Stimulated activated CD4-positive, alpha-beta T cell treated with anti-CD3 and anti-CD28 coated beads, Interleukin-1b, Interleukin-23, amount 100 ng/mL, for 4 hours (primary cell): ENCODE measurements at places on chromosomes 16 and 17.

DNA sequence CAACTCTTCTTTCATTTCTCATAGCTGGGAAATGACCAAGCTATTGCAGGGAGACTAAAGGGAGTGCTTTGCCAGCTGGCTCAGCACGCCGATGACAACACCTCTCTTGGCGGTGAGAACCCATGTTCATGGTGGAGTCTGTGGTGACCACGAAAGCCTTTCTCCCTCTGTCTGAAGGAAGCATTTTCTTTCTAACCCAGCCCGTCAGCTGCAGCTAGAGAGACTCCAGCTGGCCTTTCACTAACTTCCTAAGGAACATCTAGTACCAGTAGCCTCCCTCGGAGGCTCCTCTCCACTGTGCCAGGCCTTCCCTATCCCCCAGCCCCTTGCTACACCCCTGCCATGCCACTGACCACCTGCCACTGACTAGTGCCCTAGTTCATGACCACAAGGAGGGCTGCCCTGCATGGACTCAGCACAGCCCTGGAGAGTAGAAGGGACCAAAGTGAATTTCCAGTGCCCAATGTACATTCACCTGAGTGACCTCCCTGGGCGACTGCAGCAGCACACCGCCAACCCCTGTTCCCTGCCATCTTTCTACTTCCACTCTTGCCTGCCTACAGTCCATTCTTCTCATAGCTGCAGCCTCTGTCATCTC lies 81.3 kb downstream of the CBLN1 start:
- DNase-seq = no peak

DNA sequence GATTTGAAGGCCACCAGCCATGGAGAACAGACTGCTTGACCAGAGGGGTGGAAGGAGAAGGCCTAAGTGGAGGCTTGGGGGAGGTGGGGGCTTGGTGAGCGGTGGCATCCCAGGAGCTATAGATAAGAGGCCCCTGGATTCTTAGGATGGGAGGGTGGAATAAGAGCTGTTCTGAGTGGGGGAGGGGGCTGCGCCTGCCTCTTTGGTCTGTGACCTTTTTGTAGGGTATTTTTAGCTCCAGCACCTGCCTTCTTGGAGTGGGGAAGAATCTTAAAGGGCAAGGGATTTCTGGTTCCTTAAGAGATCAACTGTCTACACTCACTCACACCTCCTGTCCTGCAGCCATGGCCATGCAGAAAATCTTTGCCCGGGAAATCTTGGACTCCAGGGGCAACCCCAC lies 567 bp downstream of the ENO3 start:
- DNase-seq = no peak

DNA sequence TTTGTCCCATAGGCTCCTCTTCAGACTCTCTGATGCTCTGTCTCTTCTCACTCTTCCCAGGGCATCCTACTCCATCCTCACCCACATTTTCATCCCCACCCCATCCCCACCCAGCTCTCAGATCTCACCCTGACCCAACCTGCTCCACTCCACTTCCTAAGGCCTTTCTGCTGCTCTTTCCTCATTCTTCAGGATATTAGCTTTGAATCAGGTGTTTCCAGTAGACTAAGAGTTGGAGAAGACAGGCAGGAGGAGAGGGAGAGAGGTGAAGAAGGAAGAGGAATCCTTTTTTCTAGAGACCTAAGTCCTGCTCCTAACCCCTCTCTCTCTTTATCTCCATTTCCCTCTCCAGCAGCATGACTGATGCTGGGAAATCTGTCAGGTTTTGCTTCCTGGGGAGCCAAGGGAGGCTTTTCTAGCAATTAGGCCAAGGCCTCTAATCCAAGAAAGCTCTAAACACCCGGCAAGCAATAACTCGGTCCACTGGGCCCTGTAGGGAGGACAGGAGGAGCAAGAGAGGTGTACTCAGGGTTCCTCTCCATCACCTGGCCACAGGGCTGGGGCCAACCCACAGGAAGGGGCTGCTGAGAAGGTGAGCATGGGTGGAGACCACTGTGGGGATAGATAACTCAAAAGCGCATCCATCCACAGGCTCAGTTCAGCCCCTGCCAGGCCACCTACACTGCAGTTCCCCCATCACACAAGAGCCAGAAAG lies 133.3 kb downstream of the TMEM132E start:
- DNase-seq = no peak

DNA sequence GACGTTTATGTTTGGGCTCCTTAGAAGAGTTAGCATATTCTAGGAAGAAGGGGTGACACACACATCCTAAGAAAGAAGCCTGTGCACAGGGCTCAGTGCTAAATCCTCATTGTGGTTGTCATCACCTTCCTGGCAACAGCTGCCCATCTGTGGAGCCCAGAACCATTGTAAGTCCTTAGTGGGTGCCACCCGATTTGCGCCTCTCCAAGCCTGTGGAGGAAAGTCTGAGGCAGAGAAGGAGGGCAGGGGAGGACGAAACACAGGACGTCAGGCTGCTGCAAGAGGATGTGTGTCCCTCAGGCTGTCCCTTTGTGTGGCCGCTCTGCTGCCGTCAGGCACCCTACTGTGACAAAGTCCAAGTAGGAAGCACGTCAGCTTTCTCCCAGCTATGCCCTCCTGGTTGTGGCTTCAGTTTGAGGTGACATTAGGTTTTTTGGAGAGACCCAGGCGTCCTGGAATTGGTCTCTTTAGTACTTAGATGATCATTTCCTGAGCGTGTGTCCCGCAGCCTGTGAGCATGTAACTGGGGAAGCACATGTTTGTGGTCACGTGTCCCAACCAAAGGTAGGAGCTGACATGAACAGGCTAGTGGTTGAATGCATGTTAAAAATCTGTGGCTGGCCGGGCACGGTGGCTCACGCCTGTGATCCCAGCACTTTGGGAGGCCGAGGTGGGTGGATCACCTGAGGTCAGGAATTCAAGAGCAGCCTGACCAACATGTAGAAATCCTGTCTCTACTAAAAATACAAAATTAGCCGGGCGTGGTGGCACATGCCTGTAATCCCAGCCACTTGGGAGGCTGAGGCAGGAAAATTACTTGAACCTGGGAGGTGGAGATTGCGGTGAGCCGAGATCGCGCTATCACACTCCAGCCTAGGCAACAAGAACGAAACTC lies 10.7 kb downstream of the CLUAP1 start:
- DNase-seq = no peak

GRCh38 chr17:630801-631200 lies 83.8 kb downstream of the VPS53 start:
- DNase-seq = no peak

- peak; percentile 26 for DNase-seq
Observed at GRCh38 chr17:60139438-60140285, 10.1 kb upstream of the CA4 start.

- DNase-seq = peak; percentile 75
Observed at GRCh38 chr17:64505340-64506200, 519 bp downstream of the DDX5 start.

GRCh38 chr17:33099252-33099651 lies 107.6 kb downstream of the SPACA3 start:
- no peak for DNase-seq

- no peak for DNase-seq
Observed at GRCh38 chr17:66347661-66348514, 45.5 kb downstream of the PRKCA start.

DNA sequence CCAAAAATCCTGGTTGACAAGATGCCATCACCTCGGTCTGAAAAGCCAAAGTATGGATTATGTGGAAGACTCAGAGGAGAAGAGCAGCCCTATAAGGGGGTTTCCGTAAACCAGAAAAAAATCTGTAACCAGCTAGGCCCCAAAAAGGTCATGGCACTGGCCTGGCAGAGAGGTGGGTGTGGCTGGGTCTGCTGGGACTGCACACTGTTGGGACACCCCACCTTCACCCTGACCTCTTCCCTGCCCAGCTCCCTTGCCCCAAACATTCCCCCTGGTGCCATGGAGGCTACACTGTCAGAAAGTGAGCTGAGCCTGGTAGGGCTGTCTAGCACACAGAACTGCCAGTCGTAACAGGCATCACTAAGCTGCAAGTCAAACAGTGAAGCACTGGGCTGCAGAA lies 6.5 kb downstream of the SLC47A2 start:
- DNase-seq = no peak

DNA sequence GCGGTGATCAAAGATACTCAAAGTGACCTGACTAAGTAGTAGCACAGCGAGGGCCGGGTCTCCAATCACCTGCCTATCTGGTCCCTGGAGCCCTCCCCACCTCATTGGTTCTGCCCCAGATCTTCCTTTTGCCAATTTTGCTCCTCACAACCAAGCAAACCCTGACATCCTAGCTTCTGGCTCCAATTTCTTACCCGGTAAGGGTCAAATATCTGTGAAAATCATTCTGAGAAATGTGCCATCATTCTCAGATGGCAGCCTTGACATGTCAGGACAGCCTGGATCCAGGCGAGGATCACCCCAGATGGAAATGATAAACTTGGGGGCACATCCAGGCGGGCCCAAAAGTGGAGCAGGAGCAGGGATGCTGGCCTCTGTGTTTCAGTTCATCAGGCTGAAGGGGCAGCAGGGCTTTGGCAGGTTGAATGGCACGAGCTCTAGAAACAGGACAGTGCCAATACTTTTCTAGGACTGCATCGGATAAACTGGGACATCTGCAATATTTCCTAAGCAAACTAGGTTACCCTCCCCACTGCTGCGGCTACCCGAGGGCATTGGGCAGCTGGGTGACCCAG lies 83.9 kb downstream of the SHISA6 start:
- no peak for DNase-seq

GRCh38 chr17:44769230-44769629 lies 10.4 kb downstream of the ADAM11 start:
- no peak for DNase-seq

- DNase-seq = no peak
Observed at GRCh38 chr17:34730816-34731215, 151.4 kb downstream of the TMEM132E start.

GRCh38 chr17:72158895-72159885 lies 38.4 kb downstream of the SOX9 start:
- no peak for DNase-seq

DNA sequence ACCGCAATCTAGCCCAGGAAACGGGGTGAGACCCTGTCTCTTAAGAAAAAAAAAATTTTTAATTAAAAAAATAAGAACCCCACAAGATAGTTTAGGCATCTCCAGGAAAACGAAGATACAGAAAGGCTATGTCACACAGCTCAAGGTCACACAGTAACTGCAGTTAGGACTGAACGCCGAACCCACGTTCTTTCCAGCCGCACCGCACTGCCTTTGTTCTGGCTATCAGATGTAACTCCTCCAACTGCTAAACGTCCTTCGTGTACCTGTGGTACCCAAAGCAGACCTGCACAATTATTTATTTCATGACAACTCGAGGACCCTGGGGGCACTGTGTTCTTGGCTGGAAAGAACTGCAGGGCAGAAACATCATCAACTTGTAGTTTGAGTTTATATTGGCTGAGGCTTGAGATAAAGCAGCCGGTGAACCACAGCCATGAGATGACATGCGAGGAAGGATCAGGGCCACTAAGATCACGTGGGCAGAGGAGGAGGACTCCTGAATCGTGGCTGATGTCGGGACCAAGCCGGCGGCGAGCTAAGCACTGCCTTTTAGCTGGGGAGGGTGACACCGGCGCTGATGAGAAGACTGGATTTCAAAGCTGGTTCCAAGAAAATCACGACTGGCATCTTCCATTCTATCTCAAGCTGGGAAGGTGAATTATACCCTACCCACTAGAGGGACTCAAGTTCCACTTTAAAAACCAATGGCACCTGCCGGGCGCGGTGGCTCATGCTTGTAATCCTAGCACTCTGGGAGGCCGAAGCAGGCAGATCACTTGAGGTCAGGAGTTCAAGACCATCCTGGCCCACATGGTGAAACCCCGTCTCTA lies 20.7 kb upstream of the MNT start:
- no peak for DNase-seq

GRCh38 chr17:49365667-49366066 lies 3.6 kb upstream of the ZNF652 start:
- DNase-seq = no peak

DNA sequence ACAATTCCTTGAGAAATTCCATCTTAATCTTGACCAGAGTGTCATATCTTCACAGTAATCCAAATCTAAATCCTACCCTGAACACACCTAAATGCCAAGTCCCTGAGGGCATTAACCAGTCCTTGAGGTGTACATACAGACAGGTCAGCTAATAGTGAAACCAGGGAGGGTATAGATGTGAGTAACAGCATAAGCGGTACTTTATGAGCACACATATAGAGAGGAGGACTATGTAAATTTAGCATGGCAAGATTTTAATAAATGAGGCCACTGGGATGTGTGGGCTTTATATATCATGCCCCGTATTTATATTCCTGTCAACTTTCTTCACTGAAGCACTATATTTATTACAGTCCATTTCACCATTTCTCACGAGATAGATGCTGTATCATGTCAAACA lies 80.2 kb downstream of the GP2 start:
- DNase-seq = no peak

DNA sequence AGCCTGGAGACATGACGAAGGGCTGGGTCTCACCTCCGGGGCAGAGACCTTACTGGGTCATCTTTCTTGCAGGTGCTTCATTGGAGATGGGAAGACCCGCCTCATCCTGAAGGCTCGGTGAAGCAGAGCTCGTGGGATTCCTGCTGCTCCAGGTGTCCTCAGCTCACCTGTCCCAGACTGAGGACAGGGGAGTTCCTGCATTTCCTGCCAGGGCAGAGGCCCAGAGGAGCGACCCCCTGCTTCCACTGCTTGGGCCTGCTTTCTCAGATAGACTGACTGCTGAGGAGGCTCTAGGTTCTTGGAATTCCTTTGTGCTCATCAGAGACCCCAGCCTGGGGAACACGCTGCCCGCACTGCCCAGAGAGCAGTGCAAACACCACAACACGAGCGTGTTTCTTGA lies 11.6 kb downstream of the AQP8 start:
- no peak for DNase-seq

DNA sequence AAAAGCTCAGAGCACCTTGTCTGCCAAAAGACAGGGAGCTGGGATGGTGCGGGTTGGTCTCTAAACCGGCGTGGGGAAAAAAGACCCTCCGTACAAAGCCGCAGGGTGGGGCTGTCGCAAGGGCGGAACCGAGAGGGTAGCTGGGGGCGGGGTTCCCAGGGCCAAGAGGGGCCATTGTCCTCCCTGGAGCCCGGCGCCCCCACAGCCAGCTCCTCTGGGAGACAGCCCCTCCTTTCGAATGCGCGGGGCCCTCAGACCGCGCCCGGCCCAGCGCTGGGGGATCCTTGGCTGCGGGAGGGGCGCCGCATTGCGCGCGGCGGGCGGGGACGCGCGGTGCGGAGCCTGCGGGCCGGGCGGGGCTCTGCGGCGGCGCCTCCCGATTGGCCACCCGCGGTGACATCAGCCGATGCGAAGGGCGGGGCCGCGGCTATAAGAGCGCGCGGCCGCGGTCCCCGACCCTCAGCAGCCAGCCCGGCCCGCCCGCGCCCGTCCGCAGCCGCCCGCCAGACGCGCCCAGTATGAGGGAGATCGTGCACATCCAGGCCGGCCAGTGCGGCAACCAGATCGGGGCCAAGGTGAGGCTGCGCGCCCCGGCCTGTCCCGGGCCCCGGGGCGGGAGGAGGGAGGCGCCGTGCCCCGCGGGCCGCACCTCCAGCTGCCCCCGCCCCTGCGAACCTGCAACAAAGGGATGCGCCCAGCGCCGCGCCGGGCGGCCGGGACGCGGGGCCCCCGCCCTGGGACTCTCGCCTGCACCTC lies at the start of gene TUBB3:
TUBB3 (plus strand) TSS at position 459 of the 756 bp plus-strand sequence; CDS start at position 519, 60 bp downstream.
- DNase-seq = no peak

- no peak for DNase-seq
Observed at GRCh38 chr17:27506348-27507218, 50.3 kb downstream of the KSR1 start.

GRCh38 chr16:55667753-55668152 lies 12.0 kb downstream of the SLC6A2 start:
- DNase-seq = no peak

- no peak for DNase-seq
Observed at GRCh38 chr16:56514845-56515244, 5.0 kb downstream of the BBS2 start.

- no peak for DNase-seq
Observed at GRCh38 chr17:27276653-27277156, 17.2 kb upstream of the WSB1 start.
